AML-193 (cell line): ENCODE measurements at places on chromosomes 1 and 21.
A peak's percentile ranks its signal among the peaks of the same experiment; 100 is the strongest.

DNA sequence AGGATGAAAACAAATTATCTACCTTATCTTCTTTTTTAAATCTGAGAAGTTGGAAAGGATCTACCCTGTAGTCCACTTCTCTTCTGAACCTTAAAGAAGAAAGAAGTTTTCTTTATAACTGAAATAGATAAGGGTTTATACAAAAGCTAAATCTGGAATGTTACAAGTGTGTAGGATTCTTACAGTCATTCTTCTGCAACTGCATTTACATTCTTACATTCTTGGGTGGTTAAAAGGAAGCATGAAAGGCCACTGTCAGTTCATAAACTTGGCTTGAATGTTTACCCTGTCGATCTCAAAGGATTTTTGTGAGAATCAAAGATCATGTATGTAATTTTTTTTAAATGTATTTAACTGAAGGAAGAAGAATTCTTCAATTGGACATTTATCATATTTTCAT, 142.1 kb upstream of the BRINP3 start:
- DNase-seq, result no peak

DNA sequence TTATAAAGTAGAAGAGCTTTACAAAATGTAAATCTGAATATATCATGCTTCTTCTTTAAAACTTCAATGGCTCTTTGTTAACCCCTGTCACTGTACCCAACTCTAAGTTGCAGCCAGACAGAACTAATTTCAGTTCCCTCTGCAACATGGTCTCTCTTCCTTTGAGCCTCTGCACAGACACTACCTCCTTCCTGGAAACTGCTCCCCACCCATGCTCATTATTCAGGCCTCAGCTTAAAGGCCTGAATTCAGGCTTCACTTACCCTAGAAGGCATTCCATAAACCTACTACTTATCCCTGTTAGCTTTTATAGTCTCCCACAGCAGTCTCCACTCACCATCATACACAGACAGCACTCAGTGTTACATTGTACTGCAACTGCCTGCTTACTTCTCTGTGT, 2.6 kb upstream of the EEIG2 start:
- DNase-seq, result no peak

DNA sequence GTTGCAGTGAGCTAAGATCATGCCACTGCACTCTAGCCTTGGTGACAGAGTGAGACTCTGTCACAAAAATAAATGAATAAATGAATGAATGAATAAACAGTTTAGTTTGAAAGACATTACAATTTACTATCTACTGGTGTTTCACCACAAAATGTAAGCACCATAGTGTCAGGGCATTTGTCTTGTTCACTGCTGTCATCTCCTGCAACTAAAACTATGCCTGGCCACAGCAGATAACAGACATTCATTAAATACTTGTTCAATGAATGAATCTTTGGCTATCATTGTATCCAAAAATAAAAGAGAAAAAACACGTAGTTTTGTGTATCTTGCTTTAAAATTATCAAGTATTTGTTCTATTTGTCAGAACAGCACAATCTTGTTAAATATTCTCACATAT, 32.5 kb downstream of the SASS6 start:
- no peak for DNase-seq

DNA sequence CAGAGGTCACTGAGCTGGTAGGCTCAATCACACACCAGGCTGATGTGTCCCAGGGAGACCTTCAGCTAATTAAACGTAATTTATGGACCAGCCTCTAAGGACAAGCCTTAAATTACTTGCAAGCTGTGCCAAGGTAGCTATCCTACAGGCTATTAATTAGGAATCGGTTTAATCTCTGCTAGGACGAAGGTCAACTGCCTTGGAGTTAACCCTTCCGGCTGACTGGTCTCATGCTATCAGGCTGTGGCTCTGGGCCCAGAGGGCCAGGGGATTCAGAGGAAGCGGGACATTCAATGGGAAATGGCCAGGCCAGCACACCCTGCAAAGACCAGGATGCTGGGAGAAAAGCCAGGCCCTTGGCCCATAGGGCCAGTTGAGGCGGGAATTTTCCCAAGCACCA, 19.0 kb downstream of the DHRS3 start:
- DNase-seq, result no peak

DNA sequence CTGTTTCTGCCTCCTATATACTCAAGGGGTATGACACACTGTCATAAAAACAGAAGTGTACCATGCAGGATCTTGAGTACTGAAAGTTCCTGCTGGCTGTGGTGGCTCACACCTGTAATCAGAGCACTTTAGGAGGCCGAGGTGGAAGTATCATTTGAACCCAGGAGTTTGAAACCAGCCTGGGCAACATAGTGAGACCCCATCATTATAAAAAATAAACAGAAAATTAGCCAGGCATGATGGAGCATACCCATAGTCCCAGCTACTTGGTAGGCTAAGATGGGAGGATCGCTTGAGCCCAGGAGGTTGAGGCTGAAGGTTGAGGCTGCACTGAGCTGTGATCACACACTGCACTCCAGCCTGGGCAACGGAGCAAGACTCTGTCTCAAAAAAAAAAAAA, 20.1 kb downstream of the ERI3 start:
- DNase-seq, result no peak

GRCh38 chr1:218166268-218166945, 118.7 kb upstream of the RRP15 start:
- DNase-seq, result no peak

GRCh38 chr1:237384213-237384612, 342.2 kb downstream of the RYR2 start:
- no peak for DNase-seq

DNA sequence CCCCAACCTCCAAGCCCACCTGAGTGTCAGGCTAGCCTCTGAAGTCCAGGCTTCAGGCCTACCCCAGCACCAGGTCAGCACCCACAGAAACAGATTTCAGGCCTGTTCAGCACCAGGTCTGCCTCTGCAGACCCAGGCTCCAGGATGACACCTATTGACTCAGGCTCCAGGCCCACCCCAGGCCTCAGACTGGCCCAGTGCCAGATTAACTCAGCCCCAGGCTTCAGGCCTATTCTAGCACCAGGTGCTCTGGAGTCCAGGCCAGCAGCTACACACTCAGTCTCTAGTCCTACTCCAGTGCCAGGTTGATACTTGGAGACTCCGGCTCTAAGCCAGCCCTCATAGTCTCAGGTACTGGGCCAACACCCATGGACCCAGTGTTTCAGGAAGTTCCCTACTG, 541.7 kb upstream of the PBX1 start:
- DNase-seq, result no peak

- DNase-seq, result no peak
Observed at GRCh38 chr1:170666541-170667254, 2.8 kb downstream of the PRRX1 start.

DNA sequence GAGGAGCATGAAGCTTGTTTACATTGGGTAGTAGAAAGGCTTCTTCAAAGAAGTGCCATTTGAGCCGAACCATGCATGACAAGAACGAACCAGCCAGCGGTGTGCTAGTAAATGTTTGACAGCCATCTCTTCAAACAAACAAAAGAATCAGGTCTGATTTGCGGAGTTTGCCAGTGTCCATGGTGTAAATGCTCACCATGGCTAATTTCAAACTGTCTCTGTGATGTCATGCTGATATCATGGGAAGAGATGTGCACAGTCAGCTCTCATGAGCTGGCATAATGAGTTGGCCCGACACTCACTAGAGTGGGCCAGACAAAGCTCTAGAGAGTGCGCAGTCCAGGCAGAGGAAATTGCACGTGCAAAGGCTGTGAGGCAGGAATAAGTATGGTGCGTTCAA, 101.1 kb downstream of the KAZN start:
- no peak for DNase-seq

- no peak for DNase-seq
Observed at GRCh38 chr1:221456918-221457317, 285.0 kb downstream of the DUSP10 start.

GRCh38 chr1:216653001-216653400, 70.2 kb downstream of the ESRRG start:
- DNase-seq, result no peak

DNA sequence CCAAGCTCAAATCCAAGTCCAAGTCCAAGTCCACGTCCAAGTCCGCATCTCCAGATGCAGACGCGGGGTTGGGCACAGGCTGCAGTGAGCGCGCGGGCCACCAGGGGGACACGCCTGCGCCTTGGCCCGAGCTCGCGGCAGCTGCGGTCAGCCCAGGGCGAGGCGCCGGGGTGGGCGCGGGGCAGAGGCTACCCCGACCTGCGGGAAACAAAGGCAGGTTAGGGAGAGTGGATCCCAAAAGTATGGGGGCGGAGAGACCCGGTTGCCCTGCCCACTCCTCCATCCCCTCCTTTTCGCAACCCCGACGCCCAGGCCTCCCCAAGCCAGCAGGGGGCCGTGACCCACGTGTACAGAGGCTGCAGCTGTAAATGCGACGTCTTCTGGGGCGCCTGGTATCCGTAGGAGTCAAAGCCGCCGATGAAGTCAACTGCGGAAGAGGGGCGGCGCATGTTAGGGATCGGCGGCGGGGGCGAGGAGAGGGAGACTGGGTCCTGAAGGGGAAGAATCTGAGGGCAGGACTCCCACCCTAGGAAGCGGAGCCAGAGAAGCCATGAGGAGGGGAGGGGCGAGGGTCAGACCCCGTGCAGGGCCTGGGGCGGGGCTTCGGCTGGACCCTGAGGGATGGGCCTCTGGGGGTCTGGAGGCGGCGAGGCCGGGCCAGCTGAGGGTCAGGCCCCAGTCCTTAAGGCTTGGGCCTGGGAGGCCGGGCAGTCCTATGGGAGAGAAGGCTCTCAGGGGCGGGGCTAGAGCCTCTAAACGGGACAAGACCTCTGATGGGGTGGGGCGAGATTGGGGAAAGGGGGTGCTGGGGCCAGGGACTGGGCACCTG, 58.0 kb downstream of the NKAIN1 start:
- DNase-seq, result no peak

GRCh38 chr1:163361123-163361934, 39.6 kb downstream of the NUF2 start:
- peak; percentile 25 for DNase-seq

- no peak for DNase-seq
Observed at GRCh38 chr1:70171512-70171911, 33.9 kb downstream of the LRRC40 start.

GRCh38 chr1:3247521-3248121, 178.6 kb downstream of the PRDM16 start:
- DNase-seq, result no peak

DNA sequence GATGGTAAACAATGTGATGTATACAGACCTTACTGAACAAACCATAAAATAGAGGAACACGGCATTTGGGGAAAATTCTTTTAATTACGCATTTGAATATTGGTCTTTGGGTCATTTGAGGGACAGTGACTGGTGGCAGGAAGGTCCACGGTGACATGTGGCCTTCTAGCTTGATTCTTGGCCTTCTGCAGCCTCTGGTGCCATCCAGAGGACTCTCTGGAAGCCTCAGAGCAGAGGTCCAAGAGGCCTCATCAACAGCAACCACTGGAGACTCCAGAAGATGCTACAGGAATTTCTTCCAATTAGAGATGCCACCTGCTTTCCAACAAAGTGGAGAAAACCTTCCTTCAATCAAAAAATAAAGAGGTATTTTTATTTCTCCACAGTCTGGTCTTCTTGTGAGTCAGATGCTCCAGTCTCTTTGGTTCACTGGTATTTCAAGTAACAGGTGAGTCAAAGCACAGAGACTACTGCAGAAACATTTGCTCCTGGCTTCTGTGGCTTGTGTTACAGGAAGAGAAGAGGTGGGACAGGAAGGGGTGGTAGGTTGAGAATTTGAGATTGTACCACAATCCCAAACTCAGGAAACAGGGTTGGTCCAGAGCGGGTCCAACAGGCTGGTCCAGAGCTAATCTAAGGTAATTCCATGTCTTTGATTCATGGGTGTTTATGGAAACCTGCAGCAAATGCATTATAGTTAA, 2.7 kb upstream of the F5 start:
- DNase-seq, result no peak

GRCh38 chr1:67830226-67830625, 3.0 kb downstream of the GNG12 start:
- no peak for DNase-seq

- DNase-seq, result no peak
Observed at GRCh38 chr1:220887520-220888416, 8.5 kb downstream of the HLX start.

DNA sequence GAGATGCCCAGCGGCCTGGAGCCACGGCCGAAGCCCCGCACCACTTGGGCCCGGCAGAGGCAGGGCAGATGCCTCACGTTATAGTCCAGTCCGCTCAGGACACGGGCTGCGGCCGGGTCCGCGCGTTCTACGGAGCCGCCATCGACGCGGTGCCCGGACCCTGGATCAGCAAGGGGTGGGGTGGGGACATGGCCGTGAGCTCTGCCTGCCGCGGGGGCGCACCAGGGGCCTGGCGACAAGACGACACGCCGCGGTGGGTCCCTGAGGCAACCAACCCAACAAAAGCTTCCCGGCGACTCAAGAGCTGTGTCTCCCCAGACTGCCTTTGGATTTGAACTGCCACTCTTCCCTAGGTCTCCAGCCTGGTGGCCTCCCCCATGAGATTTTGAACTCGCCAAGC, 211.4 kb upstream of the GREM2 start:
- no peak for DNase-seq

DNA sequence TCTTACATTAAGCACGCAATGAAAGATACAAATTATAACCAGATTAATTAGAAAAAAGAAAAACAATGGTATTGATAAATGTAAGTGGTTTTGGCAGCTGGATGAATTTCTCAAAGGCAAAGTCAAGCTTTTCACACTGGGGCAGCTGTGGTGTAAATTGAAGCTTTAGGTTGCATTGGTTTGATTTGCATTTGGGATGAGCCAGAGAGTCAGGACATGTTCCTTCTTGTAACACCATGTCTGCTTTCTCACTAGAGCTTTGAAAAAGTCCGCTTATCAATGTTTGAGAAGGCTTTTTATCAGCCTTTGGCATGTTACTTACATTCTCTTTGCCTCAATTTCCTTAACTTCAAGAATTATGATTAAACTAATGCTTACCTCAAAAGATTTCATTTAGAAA, 173.9 kb downstream of the GPATCH2 start:
- DNase-seq, result no peak

GRCh38 chr21:44815225-44815624, 2.6 kb downstream of the SUMO3 start:
- DNase-seq, result no peak

GRCh38 chr1:81912383-81912782, 111.6 kb downstream of the ADGRL2 start:
- no peak for DNase-seq

- no peak for DNase-seq
Observed at GRCh38 chr1:212678456-212679410, 20.9 kb downstream of the BATF3 start.
